ENCODE measurements at places on chromosomes 1 and 21.

- peak; percentile 92 for DNase-seq
These were observed 15.4 kb upstream of the PHACTR4 start for GRCh38 chr1:28354121-28354520.

DNA sequence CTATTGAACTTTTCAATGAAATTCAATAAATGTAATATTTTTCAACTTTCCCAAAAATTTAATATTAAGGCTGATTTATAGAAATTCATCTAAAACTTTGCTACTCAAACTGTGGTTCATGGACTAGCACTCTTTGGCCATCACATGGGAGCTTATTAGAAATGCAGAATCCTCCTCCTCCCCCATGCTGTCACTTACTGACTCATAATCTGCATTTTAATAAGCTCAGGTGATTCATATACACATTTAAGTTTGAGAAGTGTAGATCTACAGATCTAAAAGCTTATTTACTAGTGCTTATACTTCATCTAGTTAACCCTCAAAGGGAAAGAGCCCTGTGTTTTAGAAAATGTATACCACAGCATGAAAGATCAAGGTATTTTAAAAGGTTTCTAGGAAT lies 84.3 kb downstream of the HS2ST1 start:
- DNase-seq, result peak; percentile 58

DNA sequence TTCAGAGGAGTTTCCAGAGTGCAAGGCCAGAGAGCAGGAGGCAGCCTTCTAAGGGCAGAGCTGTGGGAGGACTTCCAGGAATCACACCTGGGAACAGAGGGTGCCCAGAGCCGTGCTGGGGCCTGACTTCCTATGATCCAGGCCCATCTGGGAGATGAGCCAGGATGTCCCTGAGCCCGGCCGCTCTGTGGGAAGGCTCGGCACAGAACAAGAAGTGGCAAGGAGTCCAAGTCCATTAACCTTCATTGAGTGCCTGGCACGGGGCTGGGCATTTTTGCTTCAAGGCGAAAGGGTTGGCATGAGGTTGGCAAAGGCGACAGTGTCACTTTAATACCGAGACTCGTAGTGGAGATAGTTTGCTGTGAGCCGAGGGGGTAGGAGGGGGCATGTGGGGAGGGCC lies 18.2 kb downstream of the TMEM201 start:
- DNase-seq, result no peak

DNA sequence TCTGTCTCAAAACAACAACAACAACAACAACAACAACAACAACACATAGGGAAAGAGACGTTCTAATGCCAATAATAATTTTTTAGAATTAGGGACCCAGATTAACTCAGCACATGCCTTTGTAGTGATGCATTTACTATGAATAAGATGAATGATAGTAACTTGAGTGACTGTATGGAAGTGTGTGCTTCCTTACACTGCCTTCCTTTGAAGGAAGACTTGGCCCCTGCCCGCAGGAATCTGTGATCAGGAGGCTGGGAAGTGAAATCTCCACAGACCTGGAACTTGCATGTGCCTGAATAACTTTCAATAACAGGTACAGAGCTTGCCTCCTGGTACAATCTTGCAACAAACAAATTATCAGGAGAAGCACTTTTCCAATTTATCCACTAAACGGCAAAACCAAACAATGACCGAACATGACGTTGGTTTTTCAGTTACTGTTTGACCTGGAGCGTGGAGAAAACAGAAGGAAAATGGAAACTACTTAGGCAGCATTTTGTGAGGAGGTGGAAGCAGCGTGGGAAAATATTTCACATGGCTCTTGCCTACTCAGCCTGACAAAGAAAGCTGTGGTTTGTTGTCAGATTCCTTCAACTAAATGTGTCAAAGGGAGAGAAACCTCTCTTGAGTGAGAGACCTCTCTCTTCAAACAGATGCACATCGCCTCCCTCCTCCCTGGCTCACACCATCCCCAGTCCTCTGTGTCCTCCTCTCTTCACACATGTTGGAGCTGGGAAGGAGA lies 10.1 kb upstream of the ABCA4 start:
- DNase-seq, result peak; percentile 42

DNA sequence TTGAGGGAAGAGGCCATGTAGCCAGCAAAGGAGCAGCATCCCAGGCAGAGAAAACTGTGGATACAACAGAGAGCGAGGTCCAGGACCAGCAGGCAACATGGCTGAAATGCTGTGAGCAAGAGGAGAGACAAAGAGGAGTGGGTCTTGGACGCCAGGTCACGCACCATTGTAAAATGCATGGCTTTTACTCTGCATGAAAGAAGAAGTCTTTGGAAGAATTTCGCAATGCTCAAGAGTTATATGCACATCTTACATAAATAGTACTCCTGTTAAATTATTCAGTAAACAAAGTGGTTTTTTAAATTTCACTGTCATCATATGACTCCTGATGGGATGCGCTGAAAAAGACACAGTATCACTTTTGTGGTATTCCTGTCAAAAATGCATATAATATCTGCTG lies 3.5 kb downstream of the CD244 start:
- no peak for DNase-seq

GRCh38 chr1:54871275-54872035 lies 15.5 kb downstream of the DHCR24 start:
- DNase-seq, result no peak

DNA sequence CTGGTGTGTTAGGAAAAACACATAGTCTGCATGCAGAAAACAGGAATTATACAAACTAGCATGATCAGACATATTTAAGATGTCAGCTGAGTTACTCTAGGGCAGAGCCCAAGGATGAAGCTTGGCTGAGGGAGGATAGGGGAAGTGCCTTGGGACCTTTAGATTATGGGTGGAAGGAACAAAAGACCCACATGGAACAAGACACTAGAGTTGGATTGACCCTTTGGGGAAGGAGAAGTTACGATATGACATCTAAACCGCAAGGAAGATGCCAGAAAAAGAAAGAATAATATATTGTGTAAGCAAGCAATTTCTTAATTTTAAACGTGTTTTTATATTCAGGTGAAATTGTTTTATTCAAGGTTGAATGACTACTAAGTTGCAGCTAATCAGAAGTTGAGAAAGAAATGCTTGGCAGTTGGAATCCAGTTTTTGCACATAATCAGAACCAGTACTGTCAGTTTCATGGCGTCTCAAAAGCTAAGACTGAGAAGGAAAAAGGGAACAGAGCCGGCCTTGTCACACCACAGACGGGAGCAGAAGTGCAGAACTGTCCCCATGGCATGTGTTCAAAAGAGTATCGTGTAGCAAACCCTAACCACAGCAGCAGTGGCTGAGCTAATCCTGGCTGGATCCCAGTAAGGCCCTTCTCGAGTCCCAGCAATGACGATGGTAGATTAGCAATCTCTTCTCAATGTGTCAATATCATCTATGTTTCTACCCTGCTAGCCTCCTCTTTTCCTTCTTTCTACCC lies 31.2 kb upstream of the IFNAR2 start:
- no peak for DNase-seq

DNA sequence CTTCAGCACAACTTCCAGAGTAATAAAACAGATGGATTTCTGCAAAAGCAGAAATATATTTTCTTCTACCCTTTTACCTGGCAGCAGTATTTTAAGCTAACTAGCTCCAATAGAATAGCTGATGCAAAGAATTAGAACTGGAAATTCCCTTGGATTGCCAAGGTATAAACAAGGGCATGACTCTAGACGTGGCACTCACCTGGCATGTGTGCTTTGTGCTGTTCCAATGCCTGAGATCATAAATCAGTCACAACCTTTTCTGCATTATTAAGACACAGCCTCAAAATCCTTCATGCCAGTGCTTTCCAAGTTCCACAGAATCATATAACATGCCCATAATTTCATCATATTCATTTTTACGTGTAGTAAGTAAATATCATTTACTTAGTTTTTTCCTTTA lies 1048.7 kb downstream of the ADGRL2 start:
- DNase-seq, result no peak

GRCh38 chr1:11784256-11784992 lies 21.3 kb downstream of the MTHFR start:
- no peak for DNase-seq

DNA sequence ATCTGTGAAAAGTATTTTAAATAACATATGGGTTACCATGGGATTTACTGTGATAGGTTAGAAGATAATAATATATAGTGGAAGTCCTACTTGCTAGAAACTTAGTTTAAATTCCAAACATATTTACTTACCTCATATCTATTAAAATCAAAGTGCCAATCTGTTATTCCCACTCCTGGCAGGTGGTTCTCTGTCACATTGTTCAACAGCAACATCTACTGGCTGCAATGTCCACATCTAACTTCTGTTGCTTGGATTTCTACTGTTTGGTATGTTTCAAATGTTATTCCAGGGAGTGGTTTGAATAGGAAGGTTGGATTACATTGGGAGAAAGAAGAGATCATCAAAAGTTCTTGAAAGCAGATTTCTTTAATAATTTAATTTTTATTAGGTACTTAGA lies 122.5 kb upstream of the NCAM2 start:
- no peak for DNase-seq

- no peak for DNase-seq
These were observed 65.6 kb upstream of the ERRFI1 start for GRCh38 chr1:8091691-8092090.

DNA sequence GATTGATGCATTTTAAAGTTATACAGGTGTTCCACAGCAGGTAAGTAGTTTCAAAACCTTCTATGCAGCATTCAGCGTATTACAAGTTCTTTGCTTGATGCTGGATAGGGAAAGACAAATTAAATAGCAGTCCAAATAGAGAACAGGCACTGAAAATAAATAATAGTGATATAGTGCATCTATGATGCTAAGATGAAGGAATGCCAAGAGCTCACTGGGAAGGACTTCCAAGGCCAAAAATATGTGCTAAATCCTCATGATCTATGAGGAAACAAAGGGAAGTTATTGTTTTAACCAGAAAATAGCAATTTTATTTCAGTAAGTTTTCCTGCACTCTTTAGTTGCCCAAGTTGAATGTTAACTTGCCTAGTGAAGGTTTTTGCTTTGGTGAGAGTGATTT lies 127.8 kb upstream of the GREM2 start:
- no peak for DNase-seq

DNA sequence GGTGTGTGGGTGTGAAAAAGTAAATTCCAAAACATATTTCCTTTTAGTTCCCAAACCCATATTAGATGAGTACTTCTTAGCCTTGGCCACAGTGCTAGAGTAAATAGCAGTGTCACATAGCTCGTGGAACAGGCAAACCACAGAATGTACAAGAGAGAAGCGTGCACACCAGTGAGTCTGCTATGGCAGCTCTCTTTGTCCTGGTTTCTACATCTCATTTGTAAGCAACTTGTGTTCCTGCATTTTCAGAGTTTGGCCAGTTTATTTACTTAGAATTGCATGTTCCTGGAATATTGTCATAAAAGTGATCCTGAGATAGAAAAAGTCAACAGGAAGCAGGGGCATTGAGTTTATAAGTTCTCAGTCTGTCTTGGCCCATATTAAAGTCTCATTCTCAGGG lies 142.1 kb downstream of the DHRS3 start:
- no peak for DNase-seq

DNA sequence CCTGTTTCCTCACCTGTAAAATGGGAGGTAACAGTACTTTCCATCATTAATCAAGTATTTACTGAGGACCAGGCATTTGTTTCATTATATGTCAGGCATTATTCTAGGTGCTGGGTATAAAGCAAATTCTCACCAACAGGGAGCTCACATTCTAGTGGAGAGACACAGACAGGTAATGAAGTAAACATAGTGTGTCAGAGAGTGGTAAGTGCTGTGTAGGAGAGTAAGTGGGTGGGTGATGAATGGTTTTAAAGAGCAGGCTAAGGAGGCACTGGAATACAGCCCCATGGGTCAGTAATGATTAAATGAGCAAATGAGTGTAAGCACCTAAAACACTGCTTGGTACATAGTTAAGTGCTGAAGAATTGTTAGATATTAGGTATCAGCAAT lies 60.4 kb downstream of the DNTTIP2 start:
- DNase-seq, result no peak

DNA sequence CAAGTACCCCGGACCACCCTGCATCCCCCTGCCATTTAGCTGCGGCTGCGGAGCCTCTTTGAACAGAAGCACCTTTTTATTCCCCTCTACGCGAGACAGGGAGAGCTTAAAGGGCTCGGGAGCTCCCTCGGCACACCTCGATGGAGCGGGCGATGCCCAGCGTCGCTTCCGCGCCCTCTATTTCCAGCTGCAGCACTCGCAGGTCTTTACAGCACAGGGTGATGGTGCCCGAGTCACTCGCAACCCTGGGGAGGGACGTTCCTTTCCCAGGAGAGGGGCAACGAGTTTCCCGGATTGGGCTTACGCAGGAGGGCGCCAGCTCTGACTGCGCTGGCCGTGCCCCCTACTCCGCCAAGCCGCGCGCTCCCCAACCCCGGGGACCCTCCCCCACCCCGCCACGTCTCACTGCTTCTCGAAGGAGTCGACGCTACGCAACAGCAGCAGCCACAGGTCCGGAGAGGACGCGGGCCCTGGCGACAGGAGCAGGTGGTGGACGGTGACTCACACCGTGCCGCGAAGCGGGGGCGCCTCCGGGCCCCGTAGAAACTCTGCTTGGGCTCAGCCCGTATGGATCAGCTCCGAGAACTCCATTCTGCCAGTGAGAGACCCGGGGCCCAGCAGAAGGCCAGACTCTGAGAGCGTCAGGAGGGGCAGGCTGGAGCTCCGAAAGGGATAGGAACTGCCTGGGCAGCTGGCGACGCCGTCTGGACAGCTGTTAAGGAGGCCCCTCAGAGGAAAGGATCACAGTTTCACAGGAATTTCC lies 5.8 kb upstream of the FAM167B start:
- no peak for DNase-seq

DNA sequence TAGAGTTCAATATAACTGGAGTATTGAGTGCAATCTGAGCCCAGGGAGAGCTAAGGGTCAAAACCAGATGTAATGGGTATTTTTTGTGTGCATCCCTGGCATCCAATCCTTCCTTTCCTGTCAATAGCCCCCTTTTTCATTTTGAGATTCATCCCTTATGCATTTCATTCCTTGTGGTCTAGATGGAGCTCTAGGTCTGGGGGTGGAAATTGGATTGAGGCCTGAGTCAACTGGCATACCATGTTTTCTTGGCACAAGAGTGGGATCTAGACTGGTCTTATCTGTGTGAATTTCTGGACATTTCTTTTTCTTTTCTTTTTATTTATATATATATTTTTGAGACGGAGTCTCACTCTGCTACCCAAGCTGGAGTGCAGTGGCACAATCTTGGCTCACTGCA lies 67.3 kb upstream of the RAB3GAP2 start:
- peak; percentile 31 for DNase-seq

DNA sequence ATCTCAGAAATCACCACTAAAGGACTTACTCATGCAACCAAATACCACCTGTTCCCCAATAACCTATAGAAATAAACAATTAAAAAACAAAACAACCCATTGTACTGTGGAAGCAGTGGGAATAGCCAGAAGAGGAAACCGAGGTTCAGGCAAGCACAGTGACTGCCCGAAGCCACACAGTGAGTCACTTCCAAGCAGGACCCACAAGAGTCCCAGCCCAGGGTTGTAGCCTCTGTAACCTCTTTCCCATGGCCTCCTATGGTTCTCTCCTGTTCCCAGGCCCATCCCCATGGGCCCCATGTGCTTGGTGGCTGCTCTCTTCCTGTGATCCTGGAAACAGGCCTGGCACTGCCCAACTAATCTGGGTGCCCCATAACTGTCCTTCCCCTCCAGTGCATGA lies 29.0 kb upstream of the HTR1D start:
- no peak for DNase-seq
